Stimulated activated CD8-positive, alpha-beta memory T cell treated with anti-CD3 and anti-CD28 coated beads, Interleukin-4, amount 100 ng/mL, for 1 hour (primary cell): ENCODE measurements at places on chromosomes 11 and 22.

DNA sequence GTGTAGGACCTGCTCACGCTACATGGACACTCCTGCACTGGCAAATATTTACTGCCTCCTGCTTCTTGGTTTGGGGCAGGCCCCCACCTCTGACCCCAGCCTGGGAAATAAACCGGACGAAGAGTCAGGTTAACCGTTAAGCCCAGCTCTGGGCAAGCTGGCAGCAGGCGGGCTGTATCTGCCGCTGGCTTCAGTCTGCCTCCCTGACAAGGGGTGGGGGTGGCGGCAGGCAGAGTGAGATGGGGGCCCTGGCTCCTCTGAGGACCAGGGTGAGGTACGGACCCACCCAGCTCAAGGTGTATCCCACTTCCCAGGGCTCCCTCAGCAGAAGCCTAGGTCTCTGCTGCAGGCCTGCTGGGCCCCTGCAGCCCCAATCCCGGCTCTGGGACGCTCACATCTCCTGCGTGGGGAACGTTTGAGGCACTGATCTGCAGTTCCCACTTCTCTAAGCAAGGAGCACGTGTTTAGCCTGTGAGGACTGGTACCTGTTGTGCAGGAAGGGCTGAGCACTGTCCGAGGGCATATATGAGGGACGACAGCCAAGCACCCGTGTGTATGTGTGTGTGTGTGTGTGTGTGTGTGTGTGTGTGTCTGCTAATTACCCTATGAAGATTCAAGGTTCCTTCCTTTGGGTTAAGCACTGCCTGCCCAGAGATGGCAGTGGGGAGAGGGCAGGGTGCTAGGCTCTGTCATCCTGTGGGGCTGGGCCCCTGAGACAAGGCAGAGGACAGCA, 1.1 kb upstream of the LRRC75B start:
- DNase-seq = no peak

DNA sequence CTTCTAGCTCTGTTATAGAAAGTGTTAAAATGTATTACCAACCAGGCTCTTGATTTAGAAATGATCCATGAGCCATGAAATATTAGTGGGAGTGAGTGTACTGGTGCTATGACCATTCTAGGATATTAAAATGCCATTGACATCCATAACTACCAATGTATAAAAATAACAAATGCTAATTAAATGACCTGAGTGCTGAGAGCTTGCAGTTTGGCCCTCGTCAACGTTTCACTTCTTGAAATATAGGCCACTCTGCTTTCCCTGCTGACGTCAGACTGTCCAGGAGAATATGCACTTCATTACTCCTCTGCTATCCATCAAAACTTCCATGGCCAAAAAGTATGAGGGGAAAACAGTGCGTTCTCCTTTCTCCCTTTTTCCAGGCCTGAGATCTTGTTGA, 563.1 kb downstream of the METTL15 start:
- no peak for DNase-seq

DNA sequence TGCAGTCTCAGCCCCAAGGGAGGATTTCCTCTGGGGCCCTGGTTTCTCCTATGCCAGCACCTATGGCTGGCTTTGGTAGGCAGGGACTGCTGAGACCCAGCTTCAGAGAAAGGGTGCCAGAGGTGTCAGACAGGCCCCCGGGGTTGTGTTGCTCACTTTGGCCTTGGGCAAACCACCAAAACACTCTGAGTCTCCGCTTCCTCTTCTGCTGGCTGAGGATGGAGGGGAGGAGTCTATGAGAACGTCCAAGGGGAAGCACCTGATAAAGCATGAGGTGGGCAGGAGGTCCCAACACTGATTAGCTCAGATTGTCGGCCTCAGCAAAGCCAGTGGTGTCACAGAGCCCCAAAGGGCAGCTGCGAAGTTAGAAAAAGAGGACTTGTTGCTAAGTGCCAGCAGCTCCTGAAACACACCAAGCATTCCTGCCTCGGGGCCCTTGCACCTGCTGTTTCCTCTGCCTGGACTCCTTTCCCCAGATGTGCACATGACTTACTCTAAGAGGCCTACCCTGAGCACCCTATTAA, 10.5 kb downstream of the SMTNL1 start:
- DNase-seq = no peak

- no peak for DNase-seq
Measured at GRCh38 chr11:91433284-91434010, 791.2 kb upstream of the FAT3 start.

DNA sequence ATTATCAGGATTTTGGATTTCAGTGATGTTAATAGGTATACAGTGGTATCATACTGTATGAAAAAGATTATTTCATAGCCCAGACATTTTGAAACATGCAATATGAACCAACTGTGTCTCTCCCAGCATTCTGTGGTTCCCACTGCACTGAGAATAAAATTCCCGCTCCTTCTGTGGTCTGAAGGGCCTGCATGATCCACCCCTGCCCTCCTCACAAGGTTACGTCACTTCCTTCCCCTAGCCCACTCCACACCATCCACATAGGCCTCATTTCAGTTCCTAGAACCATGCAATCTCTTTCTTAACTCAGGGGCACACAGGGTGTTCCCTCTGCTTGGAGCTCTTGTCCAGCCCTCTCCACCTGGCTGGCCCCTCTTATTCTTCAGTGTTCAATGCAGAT, 103.1 kb downstream of the TSPAN18 start:
- DNase-seq = no peak

GRCh38 chr22:24146194-24146616, 35.1 kb upstream of the SUSD2 start:
- no peak for DNase-seq

DNA sequence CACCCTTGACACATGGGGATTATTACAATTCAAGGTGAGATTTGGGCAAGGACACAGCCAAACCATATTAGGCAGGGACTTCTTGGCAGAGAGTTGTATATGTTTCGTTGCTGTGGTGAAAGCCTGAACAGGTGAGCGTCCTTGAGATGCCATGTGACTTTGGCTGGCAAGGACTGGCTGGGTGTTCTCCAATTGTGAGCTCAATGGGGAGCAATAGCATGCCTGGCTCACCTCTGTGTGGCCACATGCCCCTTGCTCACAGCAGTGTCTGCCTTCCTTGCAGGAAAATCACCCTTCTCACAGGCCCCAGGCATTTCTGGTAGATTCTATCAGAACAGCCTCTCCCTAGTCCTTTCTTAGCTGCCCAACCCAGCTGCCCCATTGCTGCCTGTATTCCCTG, 105.5 kb downstream of the PARVA start:
- DNase-seq = no peak

DNA sequence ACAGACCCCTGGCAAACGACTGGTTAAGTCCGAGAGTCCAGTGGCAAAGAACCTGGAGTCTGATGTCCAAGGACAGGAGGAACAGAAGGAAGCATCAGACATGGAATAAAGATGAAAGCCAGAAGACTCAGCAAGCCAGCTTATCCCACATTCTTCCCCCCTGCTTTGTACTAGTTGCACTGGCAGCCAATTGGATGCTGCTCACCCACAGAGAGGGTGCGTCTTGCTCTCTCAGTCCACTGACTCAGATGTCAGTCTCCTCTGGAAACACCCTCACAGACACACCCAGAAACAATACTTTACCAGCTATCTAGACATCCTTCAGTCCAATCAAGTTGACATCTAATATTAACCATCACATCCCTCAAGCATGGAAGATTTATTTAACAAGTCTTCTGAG, 1265.8 kb upstream of the CNTN5 start:
- no peak for DNase-seq

DNA sequence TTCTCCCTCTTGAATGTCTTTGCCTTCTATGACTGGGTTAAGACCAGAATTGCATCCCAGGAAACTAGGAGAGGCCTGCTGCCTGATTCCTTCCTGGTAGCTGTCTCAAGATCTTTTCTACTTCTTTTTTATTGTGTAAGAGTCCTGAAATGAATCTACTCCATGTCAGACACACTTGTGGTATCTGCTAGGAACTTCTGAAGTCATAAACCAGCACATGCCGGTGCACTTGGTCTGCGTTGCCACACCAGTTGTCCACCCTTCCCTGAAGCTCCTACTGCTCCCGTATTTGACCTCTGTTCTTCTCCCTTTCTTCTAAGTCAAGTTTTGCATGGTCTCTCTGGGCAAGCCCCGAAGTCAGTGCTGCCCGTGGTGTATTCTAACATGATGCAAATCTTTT, 644.2 kb downstream of the ETS1 start:
- no peak for DNase-seq

DNA sequence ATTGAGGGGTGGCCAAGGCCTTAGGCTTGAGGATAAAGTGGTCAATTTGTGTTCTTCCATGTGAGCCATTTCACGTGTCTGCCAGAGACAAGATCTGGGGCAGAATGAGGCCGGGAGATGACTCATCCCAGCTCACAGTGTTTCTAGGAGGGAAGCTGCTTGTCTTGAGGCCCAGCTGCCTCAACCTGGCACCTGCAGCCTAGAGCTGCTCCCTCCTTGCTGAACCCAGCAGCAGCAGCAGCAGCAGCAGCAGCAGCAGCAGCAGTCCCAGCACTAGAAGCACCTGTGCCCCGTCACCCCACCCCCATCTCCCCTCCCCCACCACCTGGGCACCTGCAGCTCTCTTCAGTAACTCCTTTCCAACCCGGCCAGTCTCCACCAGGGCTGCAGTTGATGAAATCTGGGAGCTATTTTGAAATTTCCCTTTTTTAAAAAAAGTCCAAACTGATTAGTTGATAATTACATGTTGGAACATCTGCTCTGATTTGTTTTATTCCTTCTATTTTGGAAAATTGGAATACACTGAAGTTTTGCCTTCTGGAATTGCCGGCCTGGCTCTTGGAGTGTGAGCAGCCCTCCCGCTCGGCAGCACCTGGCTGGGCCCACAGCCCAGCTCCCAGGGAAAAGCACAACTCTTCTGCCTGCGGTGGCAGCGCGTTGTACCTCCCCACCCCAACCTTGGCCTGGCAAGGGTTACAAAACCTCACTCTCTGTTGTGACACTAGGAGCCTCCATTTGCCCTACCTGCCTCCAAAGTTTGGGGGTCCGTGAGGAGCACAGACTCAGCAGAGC, 143.5 kb downstream of the NXPE2 start:
- DNase-seq = no peak

DNA sequence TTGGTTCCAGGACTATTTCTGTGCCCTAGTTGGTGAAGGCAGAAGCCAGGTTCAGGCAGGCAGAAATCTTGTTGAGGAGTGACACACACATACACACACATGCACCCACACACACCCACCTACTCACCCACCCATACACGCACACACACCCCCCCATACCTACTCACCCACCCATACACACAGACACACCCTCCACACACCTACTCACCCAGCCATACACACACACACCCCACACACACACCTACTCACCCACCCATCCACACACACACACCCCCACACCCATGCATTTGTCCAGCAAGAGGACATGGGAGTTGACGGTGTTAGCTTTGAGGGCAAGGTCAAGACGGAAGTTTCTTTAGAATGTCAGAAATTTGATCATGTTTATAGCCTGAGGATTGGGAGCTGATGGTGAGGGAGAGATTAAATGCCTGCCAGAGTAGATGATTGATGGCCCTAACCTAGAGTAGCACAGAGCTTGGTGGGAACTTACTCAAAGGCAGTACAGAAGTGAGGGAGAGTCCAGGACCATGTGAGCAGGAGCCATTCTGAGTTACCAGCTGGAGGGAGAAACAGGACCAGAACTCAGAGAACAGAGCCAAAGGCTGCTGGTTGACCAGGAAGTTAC, 68.9 kb downstream of the CYB5R2 start:
- DNase-seq = no peak

DNA sequence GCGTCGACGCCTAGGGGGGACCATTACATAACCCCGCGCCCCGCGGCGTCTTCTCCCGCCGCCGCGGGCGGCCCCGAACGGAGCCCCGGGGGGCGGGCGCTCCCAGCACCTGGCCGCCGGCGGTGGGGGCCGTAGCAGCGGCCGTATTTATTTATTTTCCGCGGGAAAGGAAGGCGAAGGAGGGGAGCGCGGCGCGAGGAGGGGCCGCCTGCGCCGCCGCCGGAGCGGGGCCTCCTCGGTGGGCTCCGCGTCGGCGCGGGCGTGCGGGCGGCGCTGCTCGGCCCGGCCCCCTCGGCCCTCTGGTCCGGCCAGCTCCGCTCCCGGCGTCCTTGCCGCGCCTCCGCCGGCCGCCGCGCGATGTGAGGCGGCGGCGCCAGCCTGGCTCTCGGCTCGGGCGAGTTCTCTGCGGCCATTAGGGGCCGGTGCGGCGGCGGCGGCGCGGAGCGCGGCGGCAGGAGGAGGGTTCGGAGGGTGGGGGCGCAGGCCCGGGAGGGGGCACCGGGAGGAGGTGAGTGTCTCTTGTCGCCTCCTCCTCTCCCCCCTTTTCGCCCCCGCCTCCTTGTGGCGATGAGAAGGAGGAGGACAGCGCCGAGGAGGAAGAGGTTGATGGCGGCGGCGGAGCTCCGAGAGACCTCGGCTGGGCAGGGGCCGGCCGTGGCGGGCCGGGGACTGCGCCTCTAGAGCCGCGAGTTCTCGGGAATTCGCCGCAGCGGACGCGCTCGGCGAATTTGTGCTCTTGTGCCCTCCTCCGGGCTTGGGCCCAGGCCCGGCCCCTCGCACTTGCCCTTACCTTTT, at the start of gene EP300:
Gene EP300 (plus strand): TSS at position 570 of the 795 bp plus-strand sequence. CDS start 413 bp downstream, outside the sequence.
- peak; percentile 73 for DNase-seq

GRCh38 chr11:107040433-107041087, 22.3 kb upstream of the GUCY1A2 start:
- DNase-seq = no peak

- no peak for DNase-seq
Measured at GRCh38 chr22:38567531-38568285, 2.3 kb downstream of the DMC1 start.

DNA sequence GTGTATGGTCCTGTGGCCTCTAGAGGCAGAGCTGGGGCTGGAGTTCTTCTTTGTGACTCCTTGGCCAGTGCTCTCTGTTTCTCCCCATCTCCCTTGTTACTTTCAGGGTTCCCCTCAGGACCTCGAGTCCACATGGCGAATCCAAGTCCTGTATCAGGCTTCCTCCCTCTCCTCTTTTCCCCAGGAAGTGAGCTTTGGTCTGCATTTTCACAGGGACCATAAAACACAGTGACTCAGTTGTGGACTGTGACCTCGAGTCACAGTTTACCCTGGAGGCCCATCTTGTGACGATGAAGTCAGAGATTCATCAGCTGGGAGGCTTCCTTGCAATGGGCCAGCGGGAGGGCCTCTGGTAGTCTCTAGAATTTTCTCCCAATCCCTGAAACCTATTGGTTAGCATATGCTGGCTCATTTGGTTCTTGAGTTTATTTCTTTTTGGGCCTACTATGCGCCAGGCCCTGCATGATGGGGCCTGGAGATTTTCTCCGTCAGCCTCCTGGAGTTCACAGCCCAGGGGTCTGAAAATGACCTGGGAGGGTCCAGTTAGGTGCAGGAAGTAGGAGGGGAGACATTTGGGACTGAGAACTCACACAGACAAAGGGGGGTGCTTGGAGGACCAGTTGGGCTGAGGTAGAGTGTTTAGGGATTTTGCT, 100.8 kb downstream of the KIAA1671 start:
- DNase-seq = no peak

- DNase-seq = no peak
Measured at GRCh38 chr11:35047179-35047578, 91.8 kb upstream of the CD44 start.

- DNase-seq = no peak
Measured at GRCh38 chr22:30574997-30575671, 669 bp upstream of the GAL3ST1 start.
